ENCODE measurements at places on chromosomes 2 and 18. TPM values are rescaled to one million over a fixed set of nuclear protein-coding genes. Genes with fewer than 3 reads are reported as not detected.
A peak's percentile ranks its signal among the peaks of the same experiment; 100 is the strongest.

DNA sequence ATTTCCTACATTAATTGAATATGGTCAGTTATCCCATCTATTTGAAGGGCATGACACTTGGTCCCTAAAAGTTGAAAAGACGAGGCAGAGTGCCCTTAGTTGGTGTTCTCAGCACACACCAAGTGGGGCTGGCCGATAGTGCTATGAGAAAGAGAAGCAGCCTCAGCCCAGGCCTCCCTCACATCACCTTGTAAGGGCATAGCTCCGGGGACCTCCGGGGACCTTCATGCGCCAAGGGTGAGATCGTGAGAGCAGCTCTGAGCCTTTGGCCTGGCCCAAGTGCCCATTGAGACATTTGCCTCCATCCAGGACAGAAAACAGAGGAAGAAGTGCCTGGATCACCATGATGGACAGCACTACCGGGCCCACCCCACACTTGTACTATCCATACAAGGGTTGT is 244.3 kb upstream of the COPS8 start:
- no peak for ATAC-seq

GRCh38 chr18:59921384-59921891 is 21.6 kb downstream of the PMAIP1 start:
- ATAC-seq: no peak

DNA sequence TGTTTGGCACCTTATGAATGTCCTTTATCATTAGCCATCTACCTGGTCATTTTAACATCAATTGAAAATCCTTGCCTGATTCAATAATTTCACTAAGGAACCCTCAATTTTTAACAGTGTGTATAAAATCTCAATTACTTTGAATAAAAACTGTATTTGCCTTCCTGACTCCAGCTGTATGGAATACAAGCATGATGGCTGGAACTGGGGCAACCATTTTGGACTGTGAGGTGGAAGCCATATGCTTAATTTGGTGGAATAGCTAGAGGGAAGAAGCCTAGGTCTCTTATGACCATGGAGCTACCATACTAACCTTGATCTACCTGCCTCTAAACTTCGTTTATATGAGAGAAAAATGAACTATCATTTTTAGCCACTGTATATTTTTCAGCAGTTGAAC is 12.5 kb upstream of the RTN4 start:
- ATAC-seq: no peak

GRCh38 chr2:74048843-74049519 is 64.3 kb downstream of the TET3 start:
- ATAC-seq: peak; percentile 21

The SCN2A gene
- total RNA-seq: 0.04 TPM

DNA sequence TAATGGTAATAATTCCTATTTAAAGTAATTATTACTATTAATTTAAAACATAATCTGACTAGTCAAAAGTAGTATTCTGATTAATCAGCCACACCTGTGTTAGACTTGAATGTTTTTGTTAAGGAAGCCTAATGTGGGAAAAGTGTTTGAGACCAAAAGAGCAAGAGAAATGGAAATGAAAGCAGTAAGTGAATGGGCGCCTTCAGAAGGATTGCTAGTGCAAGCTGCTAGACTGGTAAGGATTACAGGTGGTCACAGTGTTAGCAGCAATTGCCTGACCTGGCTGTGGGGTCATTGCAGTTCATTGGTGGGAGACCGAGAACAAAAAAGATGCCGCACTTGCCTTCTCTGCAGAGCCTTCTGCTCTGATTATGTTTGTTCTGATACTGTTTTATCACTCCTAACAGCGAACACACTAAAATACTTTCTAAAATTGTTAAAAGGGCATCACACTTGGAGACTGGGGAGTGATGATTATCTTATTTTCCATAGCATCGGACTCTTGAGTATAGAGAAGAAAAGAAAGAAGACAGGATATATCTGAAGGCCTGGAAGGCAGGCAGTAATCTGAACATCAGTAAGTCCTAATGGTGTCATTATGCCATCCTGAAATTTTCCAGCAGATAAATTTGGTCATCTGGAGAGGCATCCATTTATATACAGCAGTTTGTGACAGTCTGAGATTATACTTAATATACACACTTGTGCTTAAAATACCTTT is 5.8 kb downstream of the SOCS6 start:
- no peak for ATAC-seq

GRCh38 chr2:16729335-16729734 is 63.7 kb upstream of the CYRIA start:
- ATAC-seq: no peak

The ZSWIM2 gene
- not detected for total RNA-seq

GRCh38 chr2:218000136-218000535 is 2.7 kb downstream of the TNS1 start:
- ATAC-seq: no peak

The CCDC74B gene
- 0.40 TPM for total RNA-seq

The LRP1B gene
- total RNA-seq: 0.40 TPM

DNA sequence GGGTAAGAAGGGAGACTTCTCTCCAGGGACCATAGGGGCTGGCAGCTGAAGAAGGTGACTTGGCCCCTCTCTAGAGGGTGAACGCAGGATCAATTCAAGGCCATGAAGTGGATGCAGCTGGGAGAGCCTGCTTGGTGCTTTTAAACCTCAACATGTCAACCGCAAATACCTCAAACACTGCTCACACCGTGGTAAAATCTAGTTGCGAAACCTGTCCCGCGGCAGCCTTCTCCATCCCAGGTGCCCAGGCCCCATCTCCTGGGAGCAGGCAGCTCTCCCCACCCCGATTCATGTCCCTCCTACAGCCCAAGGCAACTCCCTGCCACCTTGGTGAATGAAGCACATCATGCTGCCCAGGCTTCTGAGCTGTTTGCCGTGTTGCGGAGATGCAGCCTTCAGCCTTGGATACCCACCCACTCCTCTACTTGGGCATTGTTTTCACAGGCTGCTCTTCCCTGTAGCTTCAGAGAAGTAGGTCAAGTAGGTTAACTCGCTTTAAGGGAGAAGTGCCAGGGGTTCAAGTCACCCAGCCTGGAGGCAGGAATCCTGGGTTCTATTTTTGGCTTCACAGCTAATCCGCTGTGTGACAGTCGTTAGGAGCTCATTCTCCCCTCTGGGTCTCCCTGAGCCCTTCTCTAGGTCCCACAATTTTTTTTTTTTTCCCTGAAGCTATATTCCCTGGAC is 6.2 kb upstream of the EFR3B start:
- ATAC-seq: no peak

- ATAC-seq: no peak
These were observed 912.8 kb downstream of the NRXN1 start for GRCh38 chr2:50118905-50119702.

DNA sequence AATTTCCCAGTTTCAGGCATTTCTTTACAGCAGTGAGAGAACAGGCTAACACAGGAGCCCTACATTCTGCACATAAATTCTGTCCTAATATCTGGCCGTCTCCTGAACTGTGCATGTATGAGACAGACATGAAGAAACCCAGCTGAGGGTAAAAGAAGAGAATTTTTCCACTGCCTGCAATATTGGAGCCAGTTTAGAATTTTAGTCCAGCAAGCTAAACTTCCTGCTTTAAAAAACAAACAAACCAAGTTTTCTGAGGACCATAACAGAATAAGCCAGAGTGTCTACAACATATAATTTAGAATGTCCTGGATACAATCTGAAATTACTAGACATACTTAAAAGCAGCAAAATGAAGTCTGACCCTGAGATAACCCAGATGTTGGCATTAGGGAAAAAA is 215.1 kb upstream of the KLHL29 start:
- no peak for ATAC-seq

DNA sequence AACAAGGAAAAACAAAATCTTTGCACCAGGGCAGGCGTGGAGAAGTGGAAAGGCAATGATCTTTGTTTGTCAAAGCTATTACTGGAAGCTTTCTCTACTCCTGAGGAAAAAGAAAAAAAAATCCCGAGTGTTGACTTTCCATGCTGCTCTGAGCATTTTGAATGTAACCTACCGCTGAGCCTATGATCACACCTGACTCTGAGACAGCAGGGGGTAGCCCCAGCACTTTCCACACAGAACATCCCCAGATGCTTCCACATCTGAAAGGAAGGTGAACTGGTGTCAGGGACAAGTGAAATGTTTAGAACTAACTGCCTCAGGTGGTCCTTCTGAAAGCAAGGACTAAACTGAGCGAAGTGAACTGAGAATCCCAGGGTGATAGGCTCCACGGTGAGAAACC is 1315.1 kb upstream of the DDX18 start:
- no peak for ATAC-seq

DNA sequence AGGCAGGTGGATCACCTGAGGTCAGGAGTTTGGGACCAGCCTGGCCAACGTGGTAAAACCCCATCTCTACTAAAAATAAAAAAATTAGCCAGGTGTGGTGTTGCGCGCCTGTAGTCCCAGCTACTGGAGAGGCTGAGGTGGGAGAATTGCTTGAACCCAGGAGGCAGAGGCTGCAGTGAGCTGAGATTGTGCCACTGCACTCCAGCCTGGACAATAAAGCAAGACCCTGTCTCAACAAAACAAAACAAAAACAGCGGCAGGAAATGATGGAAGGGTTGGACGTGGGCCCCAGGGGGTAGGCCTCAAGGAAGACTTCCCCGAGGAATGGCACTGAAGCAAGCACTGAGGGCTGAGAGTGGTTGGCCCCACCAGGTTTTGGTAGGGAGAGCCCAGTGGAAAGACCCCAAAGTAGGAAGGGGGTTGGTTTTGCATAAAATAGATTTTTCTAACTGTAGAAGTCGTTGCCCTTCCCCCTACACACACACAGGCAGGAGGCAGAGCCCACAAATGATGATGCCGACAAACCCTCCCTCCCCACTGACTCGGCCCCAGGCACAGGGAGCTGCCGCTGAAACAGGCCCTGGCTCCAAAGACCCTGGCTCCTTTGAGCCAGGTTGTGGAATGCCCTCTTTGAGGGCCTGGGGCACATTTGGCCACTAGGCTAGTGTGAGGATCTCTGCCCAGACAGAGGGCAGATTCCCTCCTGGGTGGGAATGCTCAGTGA is 104.8 kb downstream of the CABLES1 start:
- no peak for ATAC-seq

Data from esophagus mucosa (tissue), 1 donor.